ENCODE measurements at places on chromosomes 1 and 21.

- no peak for DNase-seq
These were observed 194.3 kb upstream of the RGS18 start for GRCh38 chr1:191963781-191964455.

- DNase-seq: no peak
These were observed 2.8 kb downstream of the RGS8 start for GRCh38 chr1:182681568-182681912.

GRCh38 chr1:237293804-237294203, 251.8 kb downstream of the RYR2 start:
- DNase-seq: no peak

DNA sequence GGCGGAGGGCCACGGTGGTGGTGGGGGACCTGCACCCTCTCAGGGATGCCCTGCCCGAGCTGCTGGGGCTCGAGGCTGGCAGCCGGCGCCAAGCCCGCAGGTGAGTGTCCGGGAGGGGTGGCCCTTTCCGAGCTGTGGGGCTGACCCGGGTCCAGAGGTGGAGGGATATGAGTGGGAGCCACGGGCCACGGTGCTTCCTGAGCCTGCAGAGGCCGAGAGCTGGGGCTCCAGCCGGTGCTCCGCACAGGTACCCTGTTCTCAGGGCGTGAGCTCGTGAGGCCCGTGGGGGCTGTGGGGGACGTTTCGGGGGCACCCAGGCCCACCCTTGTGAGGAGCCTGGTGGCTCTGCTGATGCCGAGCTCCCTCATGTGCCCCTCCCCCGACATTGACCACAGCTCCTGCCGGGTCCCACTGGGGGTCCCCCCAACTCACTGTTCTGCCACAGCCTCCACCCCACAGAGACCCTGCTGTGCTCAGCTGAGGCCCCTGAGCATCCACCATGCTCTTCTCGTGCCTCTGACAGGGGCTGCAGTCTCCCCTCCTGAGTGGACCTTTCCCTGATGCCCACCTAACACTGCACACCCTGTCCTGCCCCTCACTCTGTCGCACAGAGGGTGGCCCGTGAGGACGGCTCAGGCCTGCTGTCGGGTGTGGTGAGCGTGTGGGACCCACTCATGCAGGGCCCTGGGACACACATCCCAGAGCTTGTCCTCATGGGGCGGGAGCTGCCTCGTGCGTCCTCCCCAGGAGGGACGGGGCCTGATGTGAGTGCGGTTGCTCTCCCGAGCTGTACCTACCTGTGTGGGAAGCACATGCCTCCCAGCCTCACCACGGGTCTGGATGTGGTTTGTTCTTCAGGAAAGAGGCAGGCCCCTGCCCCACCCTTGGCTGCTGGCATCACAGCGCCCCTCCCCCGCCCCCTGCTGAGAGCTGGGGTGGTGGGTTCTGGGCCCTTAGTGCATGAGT, 27.5 kb downstream of the SLX9 start:
- DNase-seq: no peak

DNA sequence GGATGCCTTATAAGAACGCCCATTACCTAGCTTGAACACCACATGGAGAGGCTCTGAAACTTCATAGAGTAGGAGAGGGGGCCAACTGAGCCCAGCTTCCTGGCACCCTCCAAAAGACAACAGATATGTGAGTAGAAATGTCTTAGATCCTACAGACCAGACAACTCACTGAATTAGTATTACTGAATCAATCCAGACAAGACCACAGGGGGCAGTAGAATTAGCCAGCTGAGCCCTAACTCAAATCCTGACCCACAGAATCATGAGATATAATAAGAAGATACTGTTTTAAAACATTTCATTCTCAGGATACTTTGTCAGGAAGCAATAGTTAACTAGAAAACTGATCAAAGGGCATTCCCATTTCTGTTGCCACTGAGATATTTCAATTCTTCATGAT, 45.8 kb upstream of the C1orf21 start:
- no peak for DNase-seq
